GM12878 (cell line): ENCODE measurements at places on chromosomes 6 and 20.

- DNase-seq, result no peak
These were observed 6.7 kb downstream of the STK4 start for GRCh38 chr20:44973053-44973452.

DNA sequence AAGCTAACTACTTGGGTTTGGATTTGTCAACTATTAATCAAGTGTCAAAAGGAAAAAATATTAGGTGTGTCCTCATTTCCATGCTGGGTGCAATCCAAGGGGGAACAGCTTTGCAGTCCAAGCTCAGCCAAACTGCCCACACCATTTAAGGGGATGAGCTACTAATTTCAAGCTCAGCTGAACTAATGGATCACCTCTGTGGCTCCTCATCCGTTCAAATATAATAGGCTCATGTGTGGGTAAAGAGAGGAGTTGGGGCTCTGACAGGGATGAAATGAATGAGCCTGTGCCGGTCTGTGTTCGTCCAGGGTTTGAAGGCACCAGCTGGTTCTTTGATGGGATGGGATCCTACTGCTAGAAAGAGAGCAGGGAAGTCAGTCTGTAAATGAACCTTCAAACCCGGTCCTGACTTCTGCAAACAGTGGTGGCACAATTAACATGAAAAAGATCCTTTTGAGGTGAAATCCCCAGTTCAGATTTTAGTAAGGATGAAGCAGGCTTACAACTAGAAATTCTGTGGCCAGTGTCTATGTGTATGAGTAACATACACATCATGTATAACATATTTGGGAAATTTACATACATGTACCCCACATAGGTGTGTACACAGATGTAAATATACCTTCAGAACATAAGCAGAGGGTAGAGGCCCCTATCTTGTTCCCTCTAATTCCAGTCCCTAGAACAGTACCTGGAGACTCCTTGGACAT is 41.9 kb downstream of the TTI1 start:
- no peak for DNase-seq

DNA sequence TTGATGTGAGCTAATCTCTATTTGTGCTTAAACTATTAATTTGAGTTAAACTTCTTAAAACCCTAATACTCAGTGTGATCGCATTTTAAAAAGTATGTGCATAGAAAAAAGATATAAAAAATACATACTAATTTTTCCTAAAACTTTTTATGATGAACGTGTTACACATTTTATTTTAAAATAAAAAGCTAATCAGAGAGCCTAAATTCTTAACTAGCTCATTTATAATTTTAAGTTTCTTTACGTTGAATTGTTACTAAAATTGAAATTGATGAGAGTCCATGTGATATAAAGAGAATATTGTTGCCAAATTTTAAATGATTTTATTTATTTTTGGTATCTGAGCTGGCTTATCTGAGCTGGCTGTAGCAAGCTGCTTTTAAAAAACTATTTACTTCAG is 6.6 kb downstream of the MAP3K4 start:
- no peak for DNase-seq

- no peak for DNase-seq
These were observed 92.8 kb upstream of the PRSS16 start for GRCh38 chr6:27154696-27155095.

GRCh38 chr20:38195521-38195920 is 30.5 kb upstream of the TGM2 start:
- no peak for DNase-seq

GRCh38 chr6:123430970-123431369 is 205.8 kb downstream of the TRDN start:
- no peak for DNase-seq

DNA sequence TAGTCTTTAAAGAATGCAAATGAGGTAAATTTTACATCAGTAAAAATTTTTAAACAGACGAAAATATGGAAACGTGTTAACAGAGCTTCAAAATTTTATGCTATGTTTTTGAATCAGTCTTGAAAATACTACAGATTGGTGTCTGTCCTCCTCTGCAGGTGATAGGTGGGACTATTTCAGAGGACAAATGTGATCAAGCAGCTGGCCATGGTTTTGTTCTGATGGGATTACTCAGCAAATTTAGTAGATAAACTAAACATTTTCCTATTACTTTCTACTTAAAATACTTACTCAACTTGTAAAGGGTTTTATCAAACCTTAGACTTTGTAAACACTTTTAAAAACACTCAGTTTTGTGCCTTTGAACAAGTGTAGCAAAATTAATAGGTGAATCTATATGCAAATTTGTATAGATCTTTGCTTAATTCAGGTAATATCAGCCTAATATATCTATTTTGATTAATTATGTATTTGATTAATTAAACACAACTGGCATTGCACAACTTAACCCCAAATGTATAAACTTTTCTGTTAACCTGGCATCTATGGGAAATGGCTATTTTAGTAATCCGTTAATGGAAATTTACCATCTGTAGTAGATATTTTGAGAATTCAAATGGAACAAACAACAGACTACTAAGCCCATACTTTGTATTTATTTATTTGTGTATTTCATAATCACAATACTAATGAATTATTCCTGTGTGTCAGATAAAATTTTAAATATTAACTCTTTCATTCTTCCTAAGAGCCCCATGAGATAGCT is 22.5 kb downstream of the ADGRB3 start:
- DNase-seq, result no peak

DNA sequence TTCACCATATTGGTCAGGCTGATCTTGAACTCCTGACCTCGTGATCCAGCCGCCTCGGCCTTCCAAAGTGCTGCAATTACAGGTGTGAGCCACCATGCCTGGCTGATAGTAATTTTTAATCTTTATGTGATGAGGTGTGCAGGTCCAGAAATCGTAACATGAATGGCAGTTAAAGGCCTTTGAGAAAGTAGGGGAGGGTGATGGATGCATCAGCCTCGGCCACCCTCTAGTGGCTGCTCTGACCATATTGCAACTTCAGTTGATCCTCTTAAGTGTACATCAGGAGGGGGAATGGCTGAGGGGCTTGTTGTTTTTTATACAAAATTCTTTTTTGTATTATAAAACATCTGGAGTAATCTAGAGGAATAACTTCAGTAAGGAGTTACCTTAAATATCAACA is 193.0 kb downstream of the ZFAND3 start:
- no peak for DNase-seq

- no peak for DNase-seq
These were observed 2.9 kb downstream of the TFAP2B start for GRCh38 chr6:50821441-50822077.

GRCh38 chr6:37033819-37034795 is 28.7 kb downstream of the FGD2 start:
- DNase-seq, result no peak
